ENCODE measurements at places on chromosomes 6 and 20.

- DNase-seq = no peak
Observed at GRCh38 chr6:14022673-14023072, 94.9 kb upstream of the CD83 start.

- no peak for DNase-seq
Observed at GRCh38 chr20:13426870-13427269, 205.8 kb downstream of the ISM1 start.

GRCh38 chr6:19812512-19813119 is 24.6 kb upstream of the ID4 start:
- no peak for DNase-seq

GRCh38 chr20:45630371-45630770 is 713 bp downstream of the WFDC9 start:
- DNase-seq = no peak

GRCh38 chr6:6783721-6784120 is 195.2 kb downstream of the LY86 start:
- no peak for DNase-seq

DNA sequence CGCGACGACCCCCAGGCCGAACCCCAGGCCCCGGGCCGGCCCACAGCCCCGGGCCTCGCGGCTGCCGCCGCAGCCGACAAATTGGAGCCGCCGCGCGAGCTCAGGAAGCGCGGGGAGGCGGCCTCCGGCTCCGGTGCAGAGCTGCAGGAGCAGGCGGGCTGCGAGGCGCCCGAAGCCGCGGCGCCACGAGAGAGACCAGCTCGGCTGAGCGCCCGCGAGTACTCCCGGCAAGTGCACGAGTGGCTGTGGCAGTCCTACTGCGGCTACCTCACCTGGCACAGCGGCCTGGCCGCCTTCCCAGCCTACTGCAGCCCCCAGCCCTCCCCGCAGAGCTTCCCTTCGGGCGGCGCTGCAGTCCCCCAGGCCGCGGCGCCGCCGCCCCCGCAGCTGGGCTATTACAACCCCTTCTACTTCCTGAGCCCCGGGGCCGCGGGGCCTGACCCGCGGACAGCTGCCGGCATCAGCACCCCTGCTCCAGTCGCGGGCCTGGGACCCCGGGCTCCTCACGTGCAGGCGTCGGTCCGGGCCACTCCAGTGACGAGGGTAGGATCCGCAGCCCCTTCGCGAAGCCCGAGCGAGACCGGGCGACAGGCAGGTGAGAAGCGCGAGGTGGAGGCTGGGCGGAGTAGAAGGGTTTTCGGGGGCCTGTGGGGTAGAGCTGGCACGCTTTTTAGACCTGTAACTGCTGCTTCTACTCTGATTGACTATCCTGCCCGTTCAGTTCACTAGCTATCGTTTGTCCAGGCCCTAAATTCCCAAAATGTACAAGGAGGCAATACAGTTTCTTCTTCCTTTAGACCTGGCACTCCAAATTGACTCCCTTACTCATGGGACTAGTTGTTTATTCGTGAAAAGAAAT is 654 bp downstream of the FAM8A1 start:
- no peak for DNase-seq

DNA sequence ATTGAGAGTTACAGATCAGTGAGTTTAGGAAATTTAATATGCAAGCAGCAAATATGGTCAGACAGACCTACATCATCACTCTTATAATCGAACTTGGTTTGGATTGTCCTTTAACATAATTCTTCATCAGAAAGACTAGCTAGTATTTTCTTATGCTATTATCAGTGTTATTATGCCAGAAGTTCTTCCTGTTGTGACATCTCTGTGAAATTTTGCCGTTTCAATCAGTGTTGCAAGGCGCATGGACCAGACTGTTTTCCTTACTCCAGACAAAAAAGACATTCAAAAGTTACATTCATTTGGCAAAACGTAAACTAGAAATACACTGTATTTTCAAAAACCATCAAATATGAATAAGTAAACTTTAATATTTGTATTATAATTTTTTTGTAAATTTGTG is 5.7 kb upstream of the TENT5A start:
- no peak for DNase-seq

DNA sequence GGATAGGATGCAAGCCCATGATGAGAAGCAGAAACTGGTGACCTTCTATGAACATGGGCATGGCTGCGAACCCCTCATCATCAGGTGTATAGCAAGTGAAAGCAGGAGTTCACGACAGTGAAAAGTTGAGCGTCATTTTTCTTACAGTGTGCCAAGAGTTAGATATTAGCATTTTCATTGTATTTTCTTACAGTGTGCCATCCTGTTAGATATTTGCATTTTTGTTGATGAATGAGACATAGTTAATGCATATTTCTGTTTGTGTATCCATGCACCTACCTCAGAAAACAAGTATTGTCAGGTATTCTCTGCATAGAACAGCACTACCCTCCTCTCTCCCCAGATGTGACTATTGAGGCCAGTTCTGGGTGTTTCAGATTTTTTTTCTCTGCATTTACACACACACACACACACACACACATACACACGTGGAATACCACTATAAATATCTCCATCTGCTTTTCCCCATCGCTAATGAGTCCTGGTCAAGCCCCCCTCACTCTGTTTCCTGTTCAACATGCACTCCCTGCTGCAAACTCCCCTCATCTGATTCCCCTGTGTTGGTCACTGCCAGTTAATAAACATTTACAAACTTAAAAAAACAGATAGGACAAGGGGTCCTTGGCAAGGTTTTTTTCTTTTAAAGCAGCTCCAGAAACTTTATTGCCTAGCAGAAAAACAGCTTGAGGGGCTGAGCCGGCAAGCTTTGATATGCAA is 41.7 kb downstream of the PLN start:
- no peak for DNase-seq

Data from CD4-positive, alpha-beta T cell treated with Interleukin-4 for 1 hour (primary cell).